T-helper 9 cell (primary cell): ENCODE measurements at places on chromosomes 13 and 19.

GRCh38 chr19:49679771-49680413 is 2.8 kb downstream of the PRMT1 start:
- no peak for DNase-seq

DNA sequence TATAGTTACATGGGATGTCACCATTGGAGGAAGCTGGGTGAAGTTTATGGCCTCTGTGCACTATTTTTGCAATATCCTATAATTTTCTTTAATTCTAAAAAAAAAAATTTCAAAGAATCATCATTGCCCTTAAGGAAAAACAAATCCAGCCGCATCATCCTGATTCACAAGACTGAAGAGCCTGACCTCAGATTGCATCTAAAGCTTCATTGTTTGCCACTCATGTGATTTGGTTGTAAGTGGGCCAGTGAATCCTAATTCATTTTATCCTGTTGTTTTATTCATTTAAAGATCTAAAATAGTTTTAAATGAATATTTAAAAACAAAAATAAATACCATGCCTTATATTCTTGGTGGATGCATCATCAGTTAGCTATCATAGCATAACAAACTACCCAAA is 504.5 kb downstream of the TBC1D4 start:
- DNase-seq = no peak

GRCh38 chr13:36082806-36083205 is 48.4 kb downstream of the DCLK1 start:
- no peak for DNase-seq

DNA sequence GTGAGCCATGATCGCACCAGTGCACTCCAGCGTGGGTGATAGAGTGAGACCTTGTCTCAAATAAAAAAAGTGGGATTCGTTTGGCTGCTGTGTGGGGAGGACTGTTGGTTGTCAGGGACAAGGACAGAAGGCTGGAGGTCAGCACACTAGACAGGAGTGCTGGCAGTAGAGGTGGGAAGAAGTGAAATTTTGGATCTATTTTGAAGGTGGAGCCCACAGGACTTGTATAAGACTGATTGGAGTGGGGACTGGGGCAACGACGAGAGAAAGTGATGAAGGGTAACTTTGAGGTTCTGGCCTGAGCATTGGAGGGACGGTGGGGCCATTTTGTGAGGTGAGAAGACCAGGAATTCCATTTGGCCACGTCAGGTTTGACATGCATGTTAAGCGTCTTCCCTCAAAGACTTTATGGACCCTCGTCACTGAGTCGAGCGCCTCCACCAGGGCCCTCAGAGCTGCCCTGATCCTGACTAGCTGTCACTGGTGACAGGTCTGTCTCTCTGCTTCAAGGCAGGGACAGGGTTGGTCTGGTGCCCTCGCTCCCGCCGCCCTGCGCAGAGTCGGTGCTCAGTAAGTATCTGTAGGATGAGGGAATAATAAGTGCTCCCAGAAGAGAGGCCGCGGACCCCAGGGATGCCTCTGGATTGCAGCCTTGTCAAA is 673 bp downstream of the CTU1 start:
- no peak for DNase-seq
